Activated T-helper 2 cell treated with anti-CD3 and anti-CD28 coated beads, Interferon-gamma antibody, Interleukin-2, Interleukin-4, amounts not matched to agents 10 μg/mL and 5 μg/mL and 100 μg/mL, durations not matched to agents 14 hours and 24 hours and 36 hours (primary cell): ENCODE measurements at places on chromosomes 16 and 17. TPM values are rescaled to one million over a fixed set of nuclear protein-coding genes. Genes with fewer than 3 reads are reported as not detected.

DNA sequence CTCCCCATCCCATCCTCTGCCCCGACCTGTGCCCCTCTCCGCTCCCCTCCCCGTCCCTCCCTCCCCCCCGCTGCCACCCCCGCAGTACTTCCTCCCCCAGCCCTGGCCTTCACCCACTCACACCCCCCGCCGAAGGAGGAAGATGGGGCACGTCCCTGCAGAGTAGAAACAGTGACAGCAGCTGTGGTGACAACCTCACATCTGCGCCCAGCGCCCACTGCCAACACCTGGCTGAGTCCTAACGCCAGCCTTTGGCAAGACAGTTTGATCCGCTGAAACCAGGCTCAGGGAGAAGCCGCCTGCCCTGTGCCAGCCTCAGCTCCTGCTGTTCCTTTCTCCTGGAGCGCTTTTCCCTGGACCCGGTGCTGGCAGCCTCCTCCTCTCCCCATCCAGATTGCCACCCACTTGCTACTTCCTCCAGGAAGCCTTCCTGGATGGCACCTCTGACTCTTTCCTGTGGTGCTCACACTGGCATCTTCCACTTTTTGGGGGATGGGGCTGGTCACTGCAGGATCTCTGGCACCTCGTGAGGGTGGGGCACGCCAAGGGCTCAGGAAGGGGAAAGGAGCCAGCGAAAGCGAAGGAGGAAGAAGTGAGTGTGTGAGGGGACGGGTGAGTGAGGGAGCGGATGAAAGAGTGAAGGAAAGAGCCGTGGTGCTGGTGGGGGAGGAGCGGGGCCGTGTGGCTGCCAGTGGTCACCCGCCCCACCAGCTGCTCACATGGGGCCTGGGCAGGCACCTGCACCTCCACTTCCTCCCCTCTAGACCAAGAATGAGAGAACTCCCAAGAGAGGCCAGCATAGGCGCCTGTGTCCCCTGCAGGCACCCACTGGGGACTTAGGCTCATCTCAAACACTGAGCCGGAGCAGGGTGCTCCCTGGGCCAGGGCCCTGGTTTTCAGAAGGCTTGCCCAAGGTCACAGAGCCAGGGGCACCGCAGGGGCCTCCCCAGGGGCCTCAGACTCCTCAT lies 27.0 kb downstream of the ZFPM1 start:
- DNase-seq, result no peak
- peaks cover 2% of the 10 kb centered on the region for H3K27me3 ChIP-seq
- H3K4me1 ChIP-seq, result peaks cover 15% of the 10 kb centered on the region
- H3K27ac ChIP-seq, result no peak overlapping the region

GRCh38 chr17:2082003-2082781 lies 27.3 kb downstream of the HIC1 start:
- peaks cover 60% of the 10 kb centered on the region for H3K4me1 ChIP-seq
- DNase-seq, result no peak
- no peaks in the 10 kb centered on the region for H3K27me3 ChIP-seq
- H3K4me3 ChIP-seq, result peak overlapping the region; percentile 27
- peaks cover 67% of the 10 kb centered on the region for H3K36me3 ChIP-seq

KCNJ18 gene
- total RNA-seq, result not detected in 2 replicates

DNA sequence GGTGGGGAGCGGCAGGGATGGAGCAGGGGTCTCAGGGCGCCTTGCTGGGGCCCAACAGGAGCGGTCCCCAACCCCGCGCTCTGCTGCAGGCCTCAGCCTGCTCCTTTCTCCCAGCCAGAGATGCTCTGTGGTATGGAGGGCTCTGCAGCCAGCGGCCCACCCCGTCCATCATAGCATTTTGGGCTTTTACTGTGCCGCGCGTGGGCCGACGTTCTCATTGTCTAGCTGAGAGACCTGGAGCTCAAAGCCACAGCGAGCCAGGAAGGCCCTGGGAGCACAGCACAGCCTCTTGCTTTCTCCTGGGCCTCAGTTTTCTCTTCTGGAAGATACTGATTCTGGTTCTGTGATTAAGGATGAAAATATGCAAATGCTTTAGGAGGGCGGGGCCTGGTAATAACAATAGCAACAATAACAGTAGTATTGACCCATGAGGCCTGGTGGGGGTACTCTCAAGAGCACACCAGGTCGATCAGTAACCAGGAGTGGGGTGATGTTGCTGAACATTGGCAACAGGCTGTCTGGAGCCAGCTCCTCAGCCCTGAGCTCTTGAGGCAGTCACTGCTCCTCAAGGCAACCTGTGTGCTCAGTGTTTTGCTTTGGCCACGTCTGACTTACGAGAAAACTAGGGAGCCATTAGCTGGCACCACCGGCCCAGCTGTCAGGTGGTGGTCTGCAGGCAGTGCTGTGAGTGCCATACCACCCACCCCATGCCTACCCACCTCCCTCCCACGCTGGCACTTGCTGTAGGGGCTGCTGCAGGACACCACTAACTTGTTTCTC lies 1.1 kb upstream of the RASD1 start:
- peaks cover 8% of the 10 kb centered on the region for H3K4me1 ChIP-seq
- H3K4me3 ChIP-seq, result no peak overlapping the region
- H3K36me3 ChIP-seq, result peaks cover 13% of the 10 kb centered on the region

TELO2 gene
- 72.6 and 74.8 TPM in 2 replicates for total RNA-seq

TMEM98 gene
- total RNA-seq, result 18.8 and 19.3 TPM in 2 replicates

KRTAP1-5 gene
- total RNA-seq, result not detected in 2 replicates

DNA sequence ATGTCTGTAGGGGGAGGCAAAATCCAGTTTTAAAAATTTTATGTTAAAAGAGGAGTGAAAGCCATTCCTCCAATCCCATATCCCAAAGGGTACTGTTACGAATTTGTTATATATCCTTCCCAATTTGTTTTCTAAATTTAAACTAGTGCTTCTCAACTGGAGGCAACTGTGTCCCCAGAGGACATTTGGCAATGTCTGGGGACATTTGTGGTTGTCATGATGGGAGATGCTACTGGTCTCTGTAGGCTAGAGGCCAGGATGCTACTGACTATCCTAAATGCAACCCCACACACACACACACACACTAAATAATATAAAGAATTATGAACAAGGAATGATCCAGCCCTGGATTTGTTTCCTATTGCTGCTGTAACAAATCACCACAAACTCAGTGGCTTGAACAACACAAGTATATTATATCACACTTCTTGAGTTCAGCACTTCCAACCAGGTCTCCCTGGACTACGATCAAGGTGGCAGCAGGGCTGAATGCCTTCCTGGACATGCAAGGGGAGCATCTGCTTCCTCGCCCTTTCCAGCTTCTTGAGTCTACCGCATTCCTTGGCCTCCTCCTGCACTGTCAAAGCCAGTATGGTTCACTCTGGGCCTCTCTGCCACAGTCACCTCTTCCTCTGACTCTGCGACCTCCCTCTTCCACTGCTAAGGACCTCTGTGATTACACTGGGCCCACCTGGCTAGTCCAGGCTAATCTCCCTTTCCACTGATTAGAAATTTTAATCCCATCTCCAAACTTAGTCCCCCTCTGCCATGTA lies 30.1 kb downstream of the ARHGAP17 start:
- DNase-seq, result no peak
- no peaks in the 10 kb centered on the region for H3K27me3 ChIP-seq
- no peak overlapping the region for H3K4me3 ChIP-seq
- H3K4me1 ChIP-seq, result peaks cover 56% of the 10 kb centered on the region
- peaks cover 12% of the 10 kb centered on the region for H3K36me3 ChIP-seq

YPEL2 gene
- total RNA-seq, result 5.0 and 5.3 TPM in 2 replicates

GAS7 gene
- 0.18 TPM in 1 of 2 replicates, not detected in the other for total RNA-seq

RSKR gene
- total RNA-seq, result 35.2 and 37.9 TPM in 2 replicates

GRCh38 chr17:51120357-51120738 lies 320 bp downstream of the SPAG9 start:
- no peaks in the 10 kb centered on the region for H3K27me3 ChIP-seq
- peak overlapping the region; percentile 96 for H3K27ac ChIP-seq
- H3K36me3 ChIP-seq, result peaks cover 10% of the 10 kb centered on the region
- peaks cover 44% of the 10 kb centered on the region for H3K4me1 ChIP-seq
- H3K4me3 ChIP-seq, result peak overlapping the region; percentile 93
- no peak for DNase-seq

GRCh38 chr17:14297161-14297851 lies 3.6 kb upstream of the HS3ST3B1 start:
- H3K36me3 ChIP-seq, result no peaks in the 10 kb centered on the region
- H3K4me1 ChIP-seq, result peaks cover 39% of the 10 kb centered on the region
- H3K4me3 ChIP-seq, result peak overlapping the region; percentile 67
- H3K27me3 ChIP-seq, result peaks cover 61% of the 10 kb centered on the region
- H3K27ac ChIP-seq, result no peak overlapping the region

DNA sequence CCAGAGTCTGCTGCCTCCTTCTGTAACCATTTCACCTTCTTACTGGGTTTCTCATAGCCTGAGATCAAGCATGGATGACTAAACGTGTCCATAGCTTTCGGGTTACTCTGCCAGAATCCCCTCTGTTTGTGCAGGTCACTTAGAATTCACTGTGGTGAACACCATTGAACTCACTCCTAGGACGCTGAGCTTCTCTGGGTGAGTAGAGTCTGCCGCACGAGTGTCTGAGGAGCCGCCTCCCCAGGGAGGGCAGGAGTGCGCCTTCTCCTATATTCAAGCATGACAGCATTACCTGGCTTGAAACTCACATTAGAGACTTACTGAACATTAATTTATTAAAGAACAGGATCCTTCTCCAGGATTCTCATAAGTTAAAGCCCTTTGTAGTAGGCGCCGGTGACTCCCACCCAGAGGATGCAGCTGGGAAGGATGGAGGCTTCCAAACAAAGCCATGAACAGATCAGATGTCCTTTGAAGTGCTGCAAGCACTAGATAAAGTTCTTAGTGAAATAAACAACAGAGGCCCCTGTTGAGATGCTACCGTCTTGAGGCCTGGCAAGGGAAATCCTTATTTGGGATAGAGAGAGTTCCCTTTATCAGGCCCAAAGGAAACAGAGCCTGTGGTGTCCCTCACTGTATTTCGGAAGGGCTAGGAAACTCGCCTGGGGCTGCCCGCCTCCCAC lies 144.6 kb upstream of the PLCG2 start:
- H3K4me1 ChIP-seq, result peaks cover 68% of the 10 kb centered on the region
- peaks cover 25% of the 10 kb centered on the region for H3K36me3 ChIP-seq
- H3K27me3 ChIP-seq, result no peaks in the 10 kb centered on the region
- peak overlapping the region; percentile 24 for H3K4me3 ChIP-seq
- H3K27ac ChIP-seq, result peak overlapping the region; percentile 100

CCL23 gene
- not detected in 2 replicates for total RNA-seq

PPY gene
- not detected in 2 replicates for total RNA-seq

DNA sequence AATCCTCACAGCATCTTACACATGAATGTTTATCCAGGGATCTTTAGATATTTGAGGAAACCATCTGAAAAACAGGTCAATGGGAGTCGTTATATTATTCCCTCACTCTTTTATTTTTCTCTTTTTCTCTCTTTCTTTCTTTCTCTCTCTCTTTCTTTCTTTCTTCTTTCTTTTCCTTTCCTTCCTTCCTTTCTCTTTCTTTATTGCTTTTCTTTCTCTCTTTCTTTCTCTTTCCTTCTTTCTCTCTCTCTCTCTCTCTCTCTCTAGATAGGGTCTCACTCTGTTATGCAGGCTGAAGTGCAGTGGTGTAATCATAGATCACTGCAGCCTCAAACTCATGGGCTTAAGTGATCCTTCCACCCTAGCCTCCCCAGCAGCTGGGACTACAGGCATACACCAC lies 20.3 kb upstream of the OR4D1 start:
- no peaks in the 10 kb centered on the region for H3K4me1 ChIP-seq
- no peak overlapping the region for H3K4me3 ChIP-seq
- H3K27ac ChIP-seq, result no peak overlapping the region
- no peak for DNase-seq
- H3K27me3 ChIP-seq, result peaks cover 32% of the 10 kb centered on the region

KRT17 gene
- not detected in 2 replicates for total RNA-seq

- H3K4me3 ChIP-seq, result peak overlapping the region; percentile 96
- no peaks in the 10 kb centered on the region for H3K27me3 ChIP-seq
- peak overlapping the region; percentile 92 for H3K27ac ChIP-seq
Observed at GRCh38 chr17:3669085-3669347, 404 bp downstream of the EMC6 start.

DNA sequence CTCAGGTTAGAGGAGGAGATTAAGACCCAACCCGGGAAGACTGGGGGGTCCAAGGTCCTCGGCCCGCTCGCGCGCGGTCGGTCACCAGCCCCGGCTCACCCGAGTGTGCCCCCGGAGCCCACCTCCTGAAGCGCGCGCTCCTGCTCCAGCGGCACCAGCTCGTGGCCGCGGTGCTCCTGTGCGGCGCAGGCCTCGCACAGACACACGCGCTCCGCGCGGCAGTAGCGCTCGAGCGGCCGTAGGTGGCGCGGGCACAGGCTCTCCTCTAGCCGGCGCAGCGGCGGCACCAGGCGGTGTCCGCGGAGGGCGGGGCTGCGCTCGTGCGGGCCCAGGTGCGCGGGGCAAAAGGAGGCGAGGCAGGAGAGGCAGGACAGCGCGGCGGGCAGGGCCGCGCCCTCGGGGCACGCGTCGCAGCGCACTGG lies 618 bp downstream of the TRIM47 start:
- peak; percentile 73 for DNase-seq
- H3K36me3 ChIP-seq, result peaks cover 18% of the 10 kb centered on the region
- H3K4me3 ChIP-seq, result peak overlapping the region; percentile 92
- peaks cover 8% of the 10 kb centered on the region for H3K27me3 ChIP-seq

- H3K36me3 ChIP-seq, result no peaks in the 10 kb centered on the region
- no peak for DNase-seq
- no peak overlapping the region for H3K27ac ChIP-seq
- no peaks in the 10 kb centered on the region for H3K4me1 ChIP-seq
Observed at GRCh38 chr16:75246504-75247205, 4.8 kb downstream of the BCAR1 start.

DNA sequence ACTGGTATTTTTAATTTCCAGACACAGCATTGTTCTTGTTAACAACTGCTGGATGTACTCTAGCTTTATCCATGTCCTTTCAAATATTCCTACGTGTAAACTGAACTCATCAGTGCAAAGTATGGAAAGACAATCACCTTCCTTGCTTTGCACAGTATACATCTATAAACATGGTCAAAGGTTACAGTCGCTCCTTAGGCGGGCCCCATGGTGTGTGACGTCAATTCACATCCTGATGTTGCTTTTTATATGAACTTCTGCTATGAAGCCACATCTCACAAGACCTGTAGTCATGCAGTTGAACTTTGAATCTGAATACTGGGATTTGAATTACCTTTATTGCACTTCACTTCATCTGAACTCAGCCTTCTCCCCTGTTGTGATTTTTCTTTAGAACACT lies 447.6 kb upstream of the PSMD7 start:
- H3K36me3 ChIP-seq, result no peaks in the 10 kb centered on the region
- no peak overlapping the region for H3K27ac ChIP-seq
- H3K27me3 ChIP-seq, result no peaks in the 10 kb centered on the region
- H3K4me1 ChIP-seq, result no peaks in the 10 kb centered on the region
- DNase-seq, result no peak

GRCh38 chr16:51243936-51244436 lies 92.9 kb upstream of the SALL1 start:
- no peaks in the 10 kb centered on the region for H3K27me3 ChIP-seq
- no peak overlapping the region for H3K4me3 ChIP-seq
- no peaks in the 10 kb centered on the region for H3K36me3 ChIP-seq
- DNase-seq, result no peak
- no peak overlapping the region for H3K27ac ChIP-seq

- H3K4me1 ChIP-seq, result no peaks in the 10 kb centered on the region
- no peak overlapping the region for H3K4me3 ChIP-seq
- no peaks in the 10 kb centered on the region for H3K27me3 ChIP-seq
- H3K36me3 ChIP-seq, result no peaks in the 10 kb centered on the region
Observed at GRCh38 chr16:55078699-55079410, 148.2 kb downstream of the IRX5 start.

DNA sequence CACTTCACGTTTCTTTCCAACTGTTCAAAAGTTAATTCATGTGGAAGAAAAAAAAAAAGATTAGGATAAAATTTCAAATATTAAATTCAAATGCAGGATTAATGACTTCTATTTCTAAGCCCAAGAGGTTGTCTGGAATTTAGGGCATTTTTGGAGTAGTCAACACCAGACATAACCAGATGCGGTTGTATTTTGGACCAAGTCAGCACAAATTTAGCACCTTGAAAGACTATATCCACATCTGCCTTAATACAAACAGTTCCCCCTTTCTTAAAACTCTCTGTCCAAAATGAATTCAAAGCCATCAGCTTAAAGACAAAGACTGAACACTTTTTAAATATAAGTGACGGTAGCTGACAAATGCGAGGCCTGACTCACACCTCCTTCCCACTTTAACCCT lies 282.9 kb downstream of the C16orf95 start:
- no peaks in the 10 kb centered on the region for H3K27me3 ChIP-seq
- DNase-seq, result no peak
- no peak overlapping the region for H3K4me3 ChIP-seq
